ENCODE measurements at places on chromosomes 2 and 18.

DNA sequence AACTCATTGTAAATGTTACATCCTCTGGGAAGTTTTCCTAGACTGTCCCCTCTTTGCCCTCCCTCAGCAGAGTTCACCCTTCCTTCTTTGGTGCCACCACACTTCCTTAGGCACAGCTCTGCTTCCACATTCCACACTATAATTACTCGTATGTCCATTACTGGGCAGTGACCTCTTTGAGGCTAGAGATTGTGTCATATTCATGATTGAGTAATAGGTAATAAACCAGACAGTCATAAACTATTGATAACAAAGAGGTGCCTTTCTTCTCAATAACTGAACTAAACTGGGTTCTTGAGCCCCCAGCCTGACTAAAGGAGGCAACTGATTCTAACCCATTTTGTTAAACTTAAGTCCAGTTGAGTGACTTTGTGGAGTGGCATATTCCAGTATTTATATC, 28.3 kb downstream of the MYO3B start:
- no peak for DNase-seq

DNA sequence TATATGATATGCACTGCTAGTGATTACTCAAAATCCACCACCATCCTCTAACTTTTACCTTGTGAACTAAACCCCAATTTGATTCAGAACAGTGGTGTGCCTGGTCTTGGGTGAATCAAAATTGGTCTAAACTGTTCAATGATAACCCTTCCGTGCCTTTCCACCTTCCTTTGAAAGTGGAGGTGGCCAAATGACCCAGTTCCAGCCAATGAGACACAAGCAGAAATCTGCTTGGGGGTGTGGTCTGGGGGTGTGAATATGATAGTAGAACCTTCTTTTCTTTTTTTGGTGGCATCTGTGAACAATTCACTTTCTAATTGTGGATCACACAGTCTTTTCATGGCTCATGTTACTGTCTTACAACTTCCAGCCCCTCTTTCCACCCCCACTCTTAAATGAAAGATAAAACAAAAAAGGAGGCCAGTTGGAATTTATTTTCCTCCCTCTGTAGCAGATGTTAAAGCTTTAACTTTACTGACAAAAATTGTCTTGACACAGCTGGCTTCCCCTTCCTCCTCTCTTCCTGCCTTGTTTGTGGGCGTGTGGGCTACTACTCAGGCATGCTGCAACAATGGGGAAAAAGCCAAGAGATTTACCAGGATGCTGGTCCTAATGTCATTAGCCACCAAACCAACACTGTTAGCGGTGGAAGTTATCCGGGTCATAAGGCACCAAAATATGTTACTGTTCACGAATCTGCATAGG, 58.8 kb upstream of the ANKRD44 start:
- DNase-seq, result no peak

DNA sequence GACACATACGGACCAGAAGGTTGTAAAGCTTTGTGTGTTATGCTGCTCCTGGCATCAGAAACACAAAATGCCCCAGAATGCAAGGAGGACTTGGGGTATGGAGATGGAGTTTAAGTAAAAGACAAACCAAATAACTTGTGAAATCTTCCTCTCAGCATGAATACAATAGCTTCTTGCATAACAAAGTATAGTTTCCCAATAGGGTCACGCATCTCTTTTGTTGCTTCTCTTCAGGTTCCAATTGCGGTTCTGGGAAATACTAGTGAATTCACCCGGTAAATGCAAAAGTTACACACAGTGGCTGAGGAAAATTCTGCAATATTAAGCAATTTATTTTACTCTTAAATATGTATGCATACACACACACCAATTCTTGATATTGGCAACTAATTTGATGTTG, 339.2 kb upstream of the EPHA4 start:
- no peak for DNase-seq

- peak; percentile 52 for DNase-seq
Measured at GRCh38 chr2:129923265-129924091, 56.0 kb upstream of the RAB6C start.

GRCh38 chr2:10772868-10773215, 39.7 kb downstream of the PDIA6 start:
- no peak for DNase-seq

- no peak for DNase-seq
Measured at GRCh38 chr18:12059334-12060181, 34.1 kb upstream of the ANKRD62 start.

DNA sequence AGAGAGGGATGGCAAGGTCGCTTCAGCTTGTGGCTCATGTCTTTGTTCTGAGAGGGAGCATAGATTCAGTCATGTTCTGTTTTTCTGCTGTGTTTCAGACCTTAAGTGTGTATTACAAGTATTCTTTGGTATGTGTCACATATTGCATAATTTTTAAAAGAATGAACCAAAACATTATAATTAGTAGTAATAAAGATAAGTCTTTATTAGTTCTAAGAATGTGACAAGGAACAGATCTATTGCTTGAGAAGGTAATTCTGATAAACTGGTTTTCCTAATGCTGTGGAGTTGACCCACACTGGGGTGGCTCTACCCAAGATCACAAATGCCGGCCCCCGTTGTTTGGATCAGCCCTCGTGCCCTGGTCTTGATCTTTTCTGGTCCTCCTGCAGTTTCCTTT, 124.3 kb upstream of the FOSL2 start:
- DNase-seq, result no peak

GRCh38 chr18:74766251-74766650, 168.6 kb downstream of the ZNF407 start:
- no peak for DNase-seq

DNA sequence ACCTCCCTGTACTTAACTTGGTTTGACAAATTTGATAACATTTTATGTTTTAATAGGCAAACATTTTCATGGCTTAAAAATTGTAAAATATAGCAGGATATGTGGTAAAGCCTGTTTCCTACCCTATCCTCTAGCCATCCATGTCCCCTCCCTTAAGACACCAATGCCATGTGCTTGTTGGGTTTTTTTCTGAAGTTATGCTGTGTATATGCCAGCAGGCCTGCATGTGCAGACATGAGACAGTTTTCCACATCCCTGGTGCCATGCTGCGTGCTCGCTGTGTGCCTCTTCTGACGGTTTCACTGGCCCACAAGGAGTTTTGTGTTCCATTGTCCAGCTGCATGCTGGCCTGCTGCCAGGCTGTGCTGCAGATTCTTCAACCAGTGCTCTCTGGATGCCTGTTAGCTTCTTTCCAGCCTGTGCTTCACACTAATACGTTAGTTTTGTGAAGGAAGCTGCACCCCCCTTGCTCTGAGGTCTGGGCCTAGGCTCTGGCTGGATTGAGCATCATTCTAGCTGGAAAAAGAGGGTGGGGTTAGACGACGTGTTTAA, 16.9 kb downstream of the INPP4A start:
- DNase-seq, result no peak

DNA sequence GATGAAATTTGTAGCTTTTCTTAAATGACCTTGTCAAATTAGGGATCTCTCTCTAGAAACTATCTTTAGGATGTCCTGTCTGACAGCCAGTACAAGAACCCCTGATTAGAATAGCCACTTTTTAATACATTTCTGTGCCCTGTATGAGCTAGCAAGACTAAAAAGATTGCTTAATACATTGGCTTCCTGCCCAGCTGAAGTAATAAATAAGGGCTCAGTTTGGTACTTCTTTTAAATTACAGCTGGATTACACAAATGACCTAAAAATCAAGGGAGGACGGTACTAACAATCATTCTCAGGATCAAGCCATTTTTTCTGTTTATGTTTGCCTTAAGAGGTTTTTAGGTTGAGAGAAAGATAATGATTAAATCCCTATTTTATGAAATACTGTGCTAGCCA, 11.6 kb upstream of the OLA1 start:
- DNase-seq, result no peak

GRCh38 chr18:45415614-45416013, 199.7 kb upstream of the SLC14A2 start:
- DNase-seq, result no peak

DNA sequence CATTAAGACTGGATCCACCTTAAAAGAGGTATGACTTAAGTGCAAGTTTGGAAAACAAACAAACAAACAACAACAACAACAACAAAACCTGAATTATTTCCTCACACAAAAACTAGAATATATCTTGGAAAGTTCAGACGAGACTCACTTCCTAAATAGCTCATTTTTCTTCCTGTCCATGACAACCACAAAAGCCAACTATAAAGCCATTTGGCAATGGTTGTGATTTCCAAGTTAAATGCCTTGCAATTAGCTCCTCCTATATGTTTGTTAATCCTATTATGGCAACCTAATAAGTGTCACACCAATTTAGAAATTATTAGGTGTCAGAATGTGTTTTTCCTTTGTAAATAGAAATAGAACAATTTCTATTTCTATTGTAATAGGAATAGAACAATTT, 91.6 kb upstream of the ARL5A start:
- no peak for DNase-seq

GRCh38 chr18:76212960-76213359, 282.1 kb downstream of the ZNF516 start:
- no peak for DNase-seq

DNA sequence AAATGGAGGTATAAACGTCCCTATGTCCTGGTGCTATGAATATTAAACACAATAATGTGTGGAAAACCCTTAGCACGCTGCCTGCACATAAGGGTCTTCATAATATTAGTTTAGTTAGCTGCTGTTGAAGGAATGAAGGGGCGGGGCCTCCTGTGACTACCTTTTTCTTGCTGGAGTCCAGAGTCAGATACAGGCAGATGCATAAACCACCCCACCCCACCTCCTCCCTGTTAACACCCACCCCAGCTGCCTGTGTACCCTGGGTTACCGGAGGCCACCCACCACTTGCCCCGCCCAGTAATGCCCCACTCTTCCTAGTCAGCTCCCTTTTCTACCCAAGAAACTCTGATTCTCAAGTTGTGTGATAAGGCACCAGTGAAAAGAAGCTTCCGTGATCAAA, 158.4 kb downstream of the EN1 start:
- no peak for DNase-seq

DNA sequence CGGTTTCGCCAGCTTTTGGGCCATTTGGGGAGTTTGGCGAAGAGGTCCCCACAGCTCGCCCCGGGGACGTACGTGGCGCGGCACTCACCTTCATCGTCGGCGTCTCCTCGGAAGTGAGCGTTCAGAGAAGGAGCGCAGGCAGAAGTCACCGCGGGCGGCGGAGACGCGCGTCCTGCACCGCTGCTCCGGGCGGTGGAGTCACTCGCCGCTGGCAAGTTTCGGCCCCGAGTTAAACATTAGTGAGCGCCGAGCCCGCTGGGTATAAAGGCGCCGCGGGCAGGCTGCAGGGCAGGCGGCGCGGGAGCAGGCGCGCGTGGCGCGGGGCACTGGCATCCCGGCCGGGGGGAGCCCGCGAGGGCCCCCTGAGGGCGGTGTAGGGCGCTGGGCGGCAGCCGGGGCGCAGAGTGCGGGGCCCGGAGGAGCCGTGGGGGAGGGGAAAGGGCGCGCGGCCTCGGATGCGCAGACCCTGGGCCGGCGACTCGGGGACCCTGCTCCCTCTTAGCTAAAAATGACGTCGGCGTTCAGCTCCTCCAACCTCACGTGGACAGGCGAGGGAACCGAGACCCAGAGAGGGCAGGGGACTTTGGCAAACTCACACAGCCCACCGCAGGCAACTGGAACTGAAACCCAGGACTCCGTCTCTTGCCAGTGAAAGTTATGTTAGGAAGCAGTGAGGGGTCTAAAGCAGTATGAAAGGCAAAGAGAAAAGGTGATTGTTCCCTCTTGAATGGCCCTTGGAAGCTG, at the start of gene DPP4:
Gene DPP4, minus strand, starts transcription at position 328 of the 744 bp plus-strand sequence. Its CDS starts 234 bp downstream, at position 94.
- no peak for DNase-seq

- DNase-seq, result no peak
Measured at GRCh38 chr2:124254621-124255020, 229.5 kb downstream of the CNTNAP5 start.

DNA sequence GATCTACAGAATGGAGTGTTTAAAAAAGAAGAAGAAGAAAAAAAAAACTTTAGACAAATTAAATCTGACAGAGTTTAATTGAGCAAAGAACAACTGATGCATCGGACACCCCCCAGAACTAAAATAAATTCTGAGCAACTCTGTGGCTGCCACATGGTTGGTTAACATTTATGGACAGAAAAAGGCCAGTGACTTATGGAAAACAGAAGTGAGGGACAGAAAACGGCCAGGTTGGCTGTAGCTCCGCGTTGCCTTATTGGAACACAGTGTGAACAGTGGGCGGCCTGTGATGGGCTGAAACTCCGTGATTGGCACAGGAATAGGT, 75.6 kb downstream of the SPP2 start:
- DNase-seq, result no peak

- no peak for DNase-seq
Measured at GRCh38 chr2:8343031-8343430, 338.8 kb upstream of the ID2 start.

DNA sequence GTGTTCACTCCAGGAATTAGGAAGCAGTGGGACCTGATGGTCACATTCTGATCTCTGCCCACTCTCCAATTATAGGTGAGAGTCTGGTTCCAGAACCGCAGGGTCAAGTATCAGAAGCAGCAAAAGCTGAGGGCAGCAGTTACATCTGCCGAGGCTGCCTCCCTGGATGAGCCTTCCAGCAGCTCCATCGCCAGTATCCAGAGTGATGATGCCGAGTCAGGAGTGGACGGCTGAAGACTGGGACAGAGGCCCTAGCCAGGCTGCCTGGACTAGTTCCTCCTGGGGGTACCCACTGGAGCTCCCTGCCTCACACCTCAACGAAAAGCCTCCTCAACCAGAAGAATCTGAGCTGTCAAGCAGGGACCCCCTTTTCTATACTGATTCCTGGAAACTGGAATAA, 3.3 kb upstream of the SMYD5 start:
- DNase-seq, result no peak

- no peak for DNase-seq
Measured at GRCh38 chr2:144668493-144669110, 148.7 kb upstream of the ZEB2 start.

DNA sequence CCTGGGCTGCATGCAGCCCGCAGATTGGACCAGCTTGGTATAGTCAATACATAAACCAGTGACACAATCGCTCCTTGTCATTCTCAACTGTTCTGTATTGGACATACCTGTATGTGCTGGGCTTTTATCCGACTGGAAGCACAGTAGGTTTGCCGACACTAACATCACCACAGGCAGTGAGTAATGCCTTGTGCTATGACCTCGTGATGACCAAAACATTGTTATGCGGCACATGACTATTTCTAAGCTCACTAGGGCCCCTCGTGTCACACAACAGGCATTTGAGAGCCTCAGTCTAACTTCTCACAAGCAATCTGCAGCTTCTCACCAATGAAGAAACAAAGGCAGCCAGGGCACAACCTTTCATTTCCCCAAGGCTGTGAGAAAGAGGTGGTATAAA, 320.8 kb downstream of the AFF3 start:
- no peak for DNase-seq

DNA sequence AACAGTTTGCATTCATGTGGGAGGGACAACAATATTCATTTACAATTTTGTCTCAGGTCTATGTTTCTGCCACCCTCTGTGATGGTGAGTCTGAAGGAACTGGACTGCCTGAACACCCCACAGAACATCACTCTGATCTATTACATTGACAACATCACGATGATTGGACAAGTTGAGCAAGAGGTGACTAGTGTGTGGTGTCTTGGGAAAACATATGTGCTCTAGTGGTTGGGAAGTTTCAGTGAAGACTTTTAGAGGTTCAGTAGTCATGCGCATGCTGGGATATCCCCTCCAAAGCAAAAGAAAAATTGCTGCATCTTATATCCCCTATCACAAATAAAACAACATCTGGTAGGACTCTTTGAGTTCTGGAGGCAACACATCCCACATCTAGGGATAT, 18.6 kb upstream of the CTLA4 start:
- no peak for DNase-seq

Data from left renal cortex interstitium (tissue), 4 donors.